Activated T-helper 1 cell treated with Interleukin-2 at 50 U/mL for 16 hours (primary cell): ENCODE measurements at places on chromosomes 7 and 10.

- DNase-seq: no peak
Measured at GRCh38 chr7:47906883-47907282, 41.4 kb downstream of the PKD1L1 start.

DNA sequence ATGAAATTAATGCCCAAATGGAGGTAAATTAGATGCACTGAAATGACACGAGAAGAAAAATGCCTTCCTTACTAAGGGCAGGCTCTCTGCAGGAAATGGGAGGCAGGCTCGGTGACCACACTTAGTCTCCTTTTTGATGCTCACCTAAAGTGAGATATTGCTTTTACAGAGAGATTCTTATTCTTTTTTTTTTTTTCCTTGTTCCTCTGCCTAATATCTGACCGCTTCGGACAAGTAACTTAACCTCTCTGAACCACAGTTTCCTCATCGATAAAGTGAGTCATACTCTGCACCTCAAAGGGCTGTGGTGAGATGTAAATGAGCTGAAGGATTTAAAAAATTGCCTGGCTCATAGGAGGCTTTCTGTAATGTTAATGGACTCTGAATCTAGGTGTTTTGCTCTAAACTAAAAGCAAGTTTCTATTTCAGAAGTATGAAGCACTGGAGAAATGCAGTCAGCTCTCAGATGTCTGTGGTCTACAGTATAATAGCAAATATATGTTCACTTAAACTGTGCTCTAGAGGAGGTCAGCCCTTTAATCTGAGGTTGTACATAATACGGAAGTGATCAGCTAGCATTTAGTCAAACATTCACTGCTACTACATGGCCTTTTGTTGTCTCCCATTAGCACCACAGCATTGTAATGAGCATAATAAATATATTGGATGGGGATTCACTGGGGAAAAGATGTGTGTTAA, 23.2 kb downstream of the NKX2-3 start:
- no peak for DNase-seq

- no peak for DNase-seq
Measured at GRCh38 chr7:17671956-17672355, 268.3 kb downstream of the SNX13 start.

- DNase-seq: no peak
Measured at GRCh38 chr7:54722026-54722425, 37.0 kb downstream of the SEC61G start.

DNA sequence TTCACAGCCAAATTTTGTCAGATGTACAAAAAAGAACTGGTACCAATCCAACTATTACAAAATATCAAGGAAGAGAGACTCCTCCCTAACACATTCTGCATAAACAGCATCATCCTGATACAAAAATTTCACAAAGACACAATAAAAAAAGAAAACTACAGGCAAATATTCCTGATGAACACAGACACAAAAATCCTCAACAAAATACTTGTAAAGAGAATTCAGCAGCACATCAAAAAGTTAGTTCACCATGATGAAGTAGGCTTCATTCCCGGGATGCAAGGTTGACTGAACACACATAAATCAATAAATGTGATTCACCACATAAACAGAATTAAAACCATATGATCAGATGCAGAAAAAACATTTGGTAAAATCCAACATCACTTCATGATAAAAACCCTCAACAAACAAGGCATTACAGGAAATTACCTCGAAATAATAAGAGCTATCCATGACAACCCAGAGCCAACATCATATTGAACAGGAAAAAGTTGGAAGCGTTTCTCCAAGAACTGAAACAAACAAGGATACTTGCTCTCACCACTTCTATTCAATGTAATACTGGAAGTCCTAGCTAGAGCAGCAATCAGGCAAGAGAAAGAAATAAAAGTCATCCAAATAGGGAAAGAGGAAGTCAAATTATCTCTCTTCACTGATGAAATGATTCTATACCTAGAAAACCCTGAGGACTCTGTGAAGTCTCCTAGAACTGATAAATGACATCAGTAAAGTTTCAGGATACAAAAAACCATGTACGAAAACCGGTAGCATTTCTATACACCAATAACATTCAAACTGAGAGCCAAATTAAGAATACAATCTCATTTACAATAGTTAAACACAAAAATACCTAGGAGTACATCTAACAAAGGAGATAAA, 223.1 kb downstream of the REEP3 start:
- no peak for DNase-seq

DNA sequence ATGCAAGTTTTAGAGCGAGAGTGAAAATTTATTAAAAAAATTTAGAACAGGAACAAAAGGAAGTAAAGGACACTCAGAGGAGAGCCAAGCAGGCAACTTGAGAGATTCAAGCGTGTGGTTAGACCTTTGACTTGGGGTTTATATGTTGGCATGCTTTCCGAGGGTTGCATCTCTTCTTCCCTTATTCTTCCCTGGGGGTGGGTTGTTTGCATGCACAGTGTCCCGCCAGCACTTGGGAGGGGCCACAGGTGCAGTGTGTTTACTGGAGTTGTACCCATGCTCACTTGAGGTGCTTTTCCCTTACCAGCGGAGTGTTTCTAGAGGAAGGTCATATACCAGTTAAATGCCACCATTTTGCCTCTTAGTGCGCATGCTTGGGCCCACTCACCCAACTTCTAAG, 96.3 kb downstream of the CHN2 start:
- no peak for DNase-seq

- DNase-seq: no peak
Measured at GRCh38 chr7:37471619-37472018, 23.0 kb upstream of the ELMO1 start.

GRCh38 chr10:76130892-76131291, 699.5 kb downstream of the LRMDA start:
- no peak for DNase-seq

DNA sequence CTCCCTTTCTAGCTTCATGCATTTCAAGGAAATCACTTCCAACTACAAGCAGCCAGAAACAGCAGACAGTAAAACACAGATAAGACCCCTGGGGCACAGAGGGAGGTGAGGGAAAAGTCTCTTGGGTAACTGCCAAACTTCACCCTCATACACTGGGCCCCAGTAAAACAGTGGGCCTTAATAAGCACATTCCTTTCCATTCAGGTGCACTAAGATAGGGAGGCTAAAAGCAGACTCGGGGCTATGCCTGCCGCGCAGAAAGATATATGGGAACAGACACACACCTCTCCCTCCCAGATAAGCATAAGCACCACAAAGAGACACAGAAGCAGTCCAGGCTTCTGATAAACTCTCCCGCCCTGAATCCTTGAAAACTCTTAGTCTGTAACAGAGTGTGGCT, 117.0 kb downstream of the TYW1B start:
- DNase-seq: no peak

- DNase-seq: no peak
Measured at GRCh38 chr10:71972746-71973695, 8.8 kb downstream of the CHST3 start.

- DNase-seq: no peak
Measured at GRCh38 chr7:86949779-86950260, 109.6 kb downstream of the ELAPOR2 start.
